ENCODE measurements at places on chromosomes 3 and 15.

DNA sequence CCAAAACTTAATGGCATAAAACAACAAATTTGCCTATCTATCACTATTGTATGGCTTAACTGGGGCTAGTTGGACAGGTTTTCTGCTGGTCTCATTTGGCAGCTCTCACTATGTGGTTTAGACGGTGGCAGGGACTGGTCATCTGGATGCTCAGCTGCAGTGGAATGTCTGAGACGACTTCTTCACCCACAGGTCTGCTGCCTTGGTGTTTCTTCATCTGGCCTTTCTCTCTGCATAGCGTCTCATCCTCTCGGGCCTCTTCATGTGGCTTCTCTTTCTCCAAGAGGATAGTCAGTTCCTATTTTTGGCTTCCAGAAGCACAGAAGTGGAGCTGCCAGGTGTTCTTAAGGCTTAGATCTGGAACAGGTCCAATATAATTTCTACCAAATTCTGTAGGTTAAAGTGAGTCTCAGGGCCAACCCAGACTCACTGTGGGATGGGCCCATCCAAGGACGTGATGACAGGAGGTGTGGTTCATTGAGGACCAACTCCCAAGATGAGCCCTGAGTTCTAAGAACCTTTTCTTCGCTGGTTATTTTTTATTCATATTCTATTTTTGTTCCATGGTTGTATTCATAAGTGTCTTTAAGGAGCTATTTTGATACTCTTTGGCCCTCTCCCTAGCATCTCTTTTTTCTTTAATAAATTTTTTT lies 18.6 kb downstream of the UBE2Q2 start:
- DNase-seq, result no peak

GRCh38 chr15:93102211-93102610 lies 13.2 kb upstream of the RGMA start:
- DNase-seq, result no peak

GRCh38 chr3:124786511-124787241 lies 56.4 kb downstream of the UMPS start:
- no peak for DNase-seq

- DNase-seq, result no peak
Measured at GRCh38 chr3:123093696-123094095, 26.9 kb downstream of the PDIA5 start.

- no peak for DNase-seq
Measured at GRCh38 chr15:74621546-74621920, 5.9 kb downstream of the CLK3 start.

DNA sequence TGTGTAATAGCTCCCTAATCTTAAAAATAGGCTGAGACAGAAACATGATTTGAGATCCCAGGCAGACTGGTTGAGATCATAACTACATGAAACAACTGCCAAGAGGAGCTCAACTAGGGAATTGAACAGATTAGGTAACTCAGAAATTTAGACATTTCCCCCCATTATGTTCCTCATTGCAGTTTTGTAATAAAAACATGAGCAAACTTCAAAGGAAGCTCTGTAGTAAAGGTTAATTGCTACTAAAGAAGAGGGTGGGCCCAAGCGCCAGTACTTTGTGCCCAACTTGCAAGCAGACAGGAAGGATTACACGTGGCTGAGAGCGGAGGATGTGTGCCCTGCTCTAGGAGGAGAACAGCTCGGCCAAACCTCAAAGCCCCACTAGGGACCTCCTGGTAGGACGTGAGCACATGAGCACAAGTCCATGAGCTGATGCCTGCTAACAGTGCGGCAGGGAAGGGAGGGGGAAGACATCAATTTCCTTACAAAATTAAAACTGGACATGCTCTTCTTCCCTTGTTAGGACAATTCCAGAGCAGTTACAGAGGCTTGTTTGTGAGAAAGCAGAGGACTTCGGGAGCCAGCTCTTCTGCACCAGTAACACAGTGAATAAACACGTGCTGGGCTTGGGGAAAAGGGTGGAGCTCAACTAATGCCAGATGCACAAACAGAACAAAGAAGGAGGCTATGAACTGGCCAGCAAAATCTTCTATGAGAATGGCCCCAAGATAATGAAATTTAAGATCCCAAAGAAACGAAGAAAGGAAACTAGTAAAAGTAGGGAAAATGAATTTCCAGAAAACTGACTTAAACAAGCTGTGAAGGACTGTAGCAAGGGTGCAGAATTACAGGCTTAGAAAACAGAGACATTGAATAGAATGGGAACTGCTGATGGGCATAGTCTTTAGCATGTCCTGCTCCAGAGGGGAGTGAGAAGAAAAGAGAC lies 275.5 kb downstream of the MECOM start:
- no peak for DNase-seq
